Ureter (tissue), 1 donor: ENCODE measurements at places on chromosomes 2 and 18. TPM values are rescaled to one million over a fixed set of nuclear protein-coding genes. Genes with fewer than 3 reads are reported as not detected.

The TMEM182 gene
- total RNA-seq, result 12.8 TPM

The TUBA4B gene
- not detected for total RNA-seq

DNA sequence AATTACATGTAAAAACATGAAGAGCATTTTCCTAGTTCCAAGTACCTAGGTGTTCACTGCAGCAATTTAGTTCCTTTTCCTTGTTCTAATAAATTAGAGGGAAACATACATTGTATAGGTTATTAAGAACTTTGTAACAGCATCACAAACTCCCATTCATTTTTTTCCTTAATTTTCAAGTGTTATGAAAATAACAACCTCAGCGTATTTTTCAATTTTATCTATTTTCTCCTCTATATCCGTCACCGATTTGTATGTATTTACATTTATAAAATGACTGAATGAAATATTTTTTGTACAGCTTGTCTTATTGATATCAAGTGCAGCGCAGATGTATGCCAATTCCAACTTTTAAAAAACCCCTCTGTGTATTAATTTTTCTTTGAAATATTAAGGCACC lies 44.0 kb downstream of the ZCCHC2 start:
- DNase-seq, result no peak

DNA sequence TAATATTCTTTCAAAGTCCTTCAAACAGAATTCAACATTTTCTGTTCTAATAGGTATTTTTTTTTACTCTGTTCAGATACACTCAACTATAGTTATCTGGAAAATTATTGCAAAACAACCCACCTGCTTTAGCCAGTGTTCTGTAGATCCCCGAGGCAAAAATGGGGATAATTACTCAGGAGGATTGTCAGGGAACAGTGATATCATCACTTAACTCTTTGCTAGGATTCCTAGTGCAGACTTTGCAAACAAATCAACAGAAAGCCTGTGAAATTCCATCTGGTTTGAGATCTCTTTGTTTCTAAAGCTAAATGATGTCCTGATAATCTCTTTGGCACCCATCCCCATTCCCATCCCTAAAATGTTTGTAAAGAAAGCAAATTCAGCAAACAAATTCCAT lies 413.6 kb upstream of the MEIS1 start:
- no peak for DNase-seq

GRCh38 chr18:70139138-70139537 lies 66.3 kb downstream of the RTTN start:
- no peak for DNase-seq
